ENCODE measurements at places on chromosomes 7 and 10.

DNA sequence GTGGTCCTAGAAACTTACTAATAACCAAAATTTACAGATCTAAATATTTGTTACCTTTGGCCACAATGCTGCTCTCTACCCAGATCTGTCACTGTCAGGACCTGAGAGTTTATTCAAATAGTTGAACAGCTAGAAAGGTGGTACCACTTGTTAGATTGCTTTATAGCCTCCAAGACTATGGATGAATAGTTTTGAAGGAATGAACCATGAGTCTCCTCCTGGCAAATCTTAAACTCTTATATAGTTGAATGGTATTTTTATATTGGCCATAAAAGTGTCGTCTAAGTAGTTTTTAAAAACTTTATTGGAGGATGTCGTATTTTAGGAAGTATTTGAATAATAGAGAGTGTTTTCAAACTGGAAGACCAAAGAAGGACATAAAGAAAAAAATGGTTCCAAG lies 178.7 kb downstream of the AHR start:
- no peak for DNase-seq

DNA sequence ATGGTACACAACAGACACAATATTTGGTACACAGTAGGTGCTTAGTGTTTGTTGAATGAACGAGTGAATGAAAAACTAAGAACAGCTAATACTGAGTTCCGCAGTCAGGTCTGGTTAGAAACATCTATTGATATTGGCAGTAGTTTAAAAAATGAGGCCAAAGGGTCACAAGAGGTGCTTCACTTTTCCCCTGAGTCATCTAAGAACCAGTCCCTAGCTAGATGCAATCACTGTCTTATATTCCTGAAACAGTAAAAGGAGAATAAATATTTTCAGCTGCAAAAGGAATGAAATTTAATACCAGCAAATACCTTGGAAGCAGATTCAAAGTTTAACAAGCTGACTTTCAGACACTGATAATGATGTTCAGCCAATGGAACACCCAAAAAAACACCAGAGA lies 54.5 kb downstream of the SCRN1 start:
- no peak for DNase-seq

- DNase-seq, result no peak
Observed at GRCh38 chr10:125637496-125637895, 45.5 kb downstream of the TEX36 start.

DNA sequence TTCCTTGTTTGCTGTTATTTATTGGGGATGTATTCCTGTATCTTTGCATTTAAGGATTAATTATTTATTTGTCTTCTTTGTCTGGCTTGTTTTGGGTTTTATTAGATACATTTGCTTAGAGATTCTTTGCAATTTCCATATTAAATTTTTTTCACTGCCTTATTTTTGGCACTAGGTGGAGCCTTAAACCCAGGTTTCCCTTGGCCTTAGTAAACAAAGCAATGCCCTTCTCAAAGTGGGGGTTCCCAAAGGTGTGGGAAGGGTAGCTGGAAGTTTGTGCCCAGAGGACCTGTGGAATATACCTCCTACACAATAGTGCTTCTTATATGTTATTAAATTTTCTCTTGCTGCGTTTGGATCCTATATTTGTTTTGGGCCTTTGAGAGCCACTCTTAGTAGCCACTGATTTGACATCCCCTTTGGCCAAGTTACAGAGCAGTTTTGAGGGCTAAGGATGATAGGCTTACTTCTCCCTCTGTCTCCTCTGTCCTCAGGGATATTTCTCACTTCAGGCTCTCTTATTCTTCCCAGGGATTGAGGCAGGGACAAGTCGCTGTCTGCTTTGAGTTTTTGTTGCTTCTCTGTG lies 162.3 kb downstream of the ITGB1 start:
- no peak for DNase-seq

- DNase-seq, result no peak
Observed at GRCh38 chr10:96402417-96403305, 43.9 kb upstream of the OPALIN start.

DNA sequence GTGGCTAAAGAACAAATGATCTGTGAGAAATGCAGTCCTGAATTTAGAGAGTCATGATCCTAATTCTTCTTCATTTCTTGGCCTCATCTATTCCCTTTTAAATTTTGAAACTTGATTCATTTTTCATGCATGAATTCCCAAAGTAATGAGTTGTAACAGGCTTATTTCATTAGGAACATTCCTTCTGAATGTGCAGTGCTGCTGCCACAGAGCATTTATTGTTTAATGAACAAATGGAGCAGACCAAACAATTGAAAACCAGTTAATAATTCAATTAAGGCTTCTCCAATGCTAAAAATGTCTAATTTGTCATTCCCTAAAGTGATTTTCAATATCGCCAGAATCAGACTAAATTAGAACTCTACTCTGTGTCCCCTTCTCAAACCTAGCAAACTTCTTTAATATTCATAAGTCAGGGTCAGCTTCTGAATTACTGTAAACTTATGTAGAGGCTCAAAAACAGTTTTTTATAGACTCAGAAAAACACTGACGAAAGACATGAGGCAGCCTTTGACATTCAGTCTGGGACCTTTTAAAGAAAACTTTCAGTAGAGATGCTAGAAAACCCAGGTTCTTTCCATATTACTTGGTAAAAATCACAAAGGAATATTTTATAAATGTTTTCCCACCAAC lies 14.5 kb downstream of the LSMEM1 start:
- DNase-seq, result no peak

GRCh38 chr10:6868036-6868725 lies 288.1 kb upstream of the PRKCQ start:
- no peak for DNase-seq

GRCh38 chr10:5036511-5036910 lies 32.9 kb upstream of the AKR1C2 start:
- no peak for DNase-seq

GRCh38 chr10:69232252-69232651 lies 12.1 kb downstream of the HKDC1 start:
- DNase-seq, result no peak

DNA sequence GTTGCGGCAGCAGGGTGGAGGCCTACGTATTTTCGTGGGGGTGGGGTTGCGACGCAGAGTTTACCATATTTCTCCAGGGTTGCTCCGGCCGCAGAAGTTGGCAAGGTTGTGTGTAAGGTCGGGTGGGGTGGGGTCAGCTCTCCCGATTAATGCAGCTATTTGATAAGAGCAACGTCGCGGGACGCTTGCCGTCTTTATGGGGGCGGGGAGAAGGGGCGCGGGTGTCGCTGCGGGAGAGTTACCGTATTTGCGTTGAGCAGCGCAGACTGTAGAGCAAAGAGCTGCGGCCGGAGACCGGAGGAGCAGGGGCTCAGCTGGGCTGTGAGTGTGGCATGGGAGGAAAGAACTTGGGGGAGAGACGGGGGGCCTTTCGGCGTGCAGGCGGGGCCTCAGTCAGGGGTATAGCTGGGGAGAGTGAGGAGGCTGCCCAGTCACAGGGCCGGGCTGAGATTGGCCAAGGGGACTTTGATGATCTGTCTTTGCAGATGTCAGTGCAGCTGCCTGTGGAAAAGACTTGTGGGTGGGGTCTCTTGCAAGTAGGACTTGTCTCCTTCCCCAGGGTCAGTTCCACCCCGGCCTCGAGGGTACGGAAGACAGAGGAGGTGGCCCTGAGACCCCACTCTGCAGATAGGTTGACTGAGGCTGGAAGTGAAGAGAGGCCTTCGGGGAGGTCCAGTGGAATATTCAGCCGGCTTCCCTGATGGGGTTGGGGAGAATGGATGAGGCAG lies 26.6 kb downstream of the ZNF775 start:
- DNase-seq, result peak; percentile 78

GRCh38 chr10:52759154-52759553 lies 13.4 kb downstream of the MBL2 start:
- no peak for DNase-seq

- no peak for DNase-seq
Observed at GRCh38 chr7:156155988-156156733, 343.9 kb upstream of the SHH start.

DNA sequence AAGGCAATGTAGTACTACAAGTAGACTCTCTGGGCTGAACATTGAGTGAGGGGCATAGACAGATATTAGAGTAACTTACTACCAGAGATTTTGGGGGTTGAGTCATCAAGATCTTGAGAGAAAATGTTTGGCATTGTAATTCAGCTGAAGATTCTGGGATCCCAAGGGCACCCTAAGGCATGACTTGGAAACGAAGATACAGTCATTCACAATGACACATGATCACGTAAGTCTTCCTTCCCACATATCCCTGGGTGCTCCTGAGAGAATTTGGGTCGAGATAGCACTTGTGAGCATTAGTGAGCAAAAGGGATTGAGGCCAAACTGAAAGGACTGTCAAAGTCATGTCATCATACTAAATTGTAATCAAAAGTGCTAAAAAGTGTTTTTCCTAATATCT lies 192.5 kb upstream of the PCLO start:
- DNase-seq, result no peak

- DNase-seq, result no peak
Observed at GRCh38 chr7:113217314-113217713, 99.0 kb upstream of the SMIM30 start.

GRCh38 chr7:1902231-1902855 lies 232.3 kb downstream of the ELFN1 start:
- no peak for DNase-seq

DNA sequence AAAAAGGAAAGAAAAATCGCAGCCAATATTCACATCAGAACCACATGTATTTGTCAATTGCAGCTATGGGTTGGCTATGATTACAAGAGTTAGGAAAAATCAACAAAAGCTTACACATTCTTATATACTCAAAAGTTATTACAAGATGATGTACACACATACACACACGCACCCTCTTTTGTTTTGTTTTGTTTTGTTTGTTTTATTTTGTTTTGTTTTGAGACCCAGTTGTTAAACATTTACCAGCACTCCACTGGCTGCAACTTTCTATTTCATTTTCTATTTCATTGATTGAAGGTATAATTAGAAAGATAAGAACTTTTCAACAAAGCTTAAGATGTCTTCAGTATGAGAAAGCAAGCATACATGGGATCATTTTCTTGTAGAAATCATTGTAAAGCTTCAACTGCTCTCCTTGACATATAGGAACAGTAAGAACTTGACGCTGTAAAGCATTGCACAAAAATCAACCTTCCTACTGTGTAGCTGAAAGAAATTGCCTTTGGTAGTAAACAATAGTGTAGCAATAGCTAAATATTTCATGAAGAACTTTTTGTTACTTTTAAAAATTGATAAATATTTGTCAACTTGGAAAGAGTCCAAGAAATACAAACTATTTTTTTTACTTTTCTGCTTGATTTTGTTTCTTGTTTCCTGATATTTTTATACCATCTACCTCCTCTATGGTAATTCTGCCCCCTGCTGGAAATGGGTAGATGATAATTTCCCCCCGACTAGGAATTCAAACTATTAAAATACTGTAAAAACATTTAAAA lies 205.9 kb downstream of the MBL2 start:
- DNase-seq, result no peak

GRCh38 chr10:77564731-77565589 lies 72.6 kb downstream of the KCNMA1 start:
- DNase-seq, result no peak

GRCh38 chr7:28192786-28193585 lies 12.4 kb upstream of the JAZF1 start:
- DNase-seq, result no peak

DNA sequence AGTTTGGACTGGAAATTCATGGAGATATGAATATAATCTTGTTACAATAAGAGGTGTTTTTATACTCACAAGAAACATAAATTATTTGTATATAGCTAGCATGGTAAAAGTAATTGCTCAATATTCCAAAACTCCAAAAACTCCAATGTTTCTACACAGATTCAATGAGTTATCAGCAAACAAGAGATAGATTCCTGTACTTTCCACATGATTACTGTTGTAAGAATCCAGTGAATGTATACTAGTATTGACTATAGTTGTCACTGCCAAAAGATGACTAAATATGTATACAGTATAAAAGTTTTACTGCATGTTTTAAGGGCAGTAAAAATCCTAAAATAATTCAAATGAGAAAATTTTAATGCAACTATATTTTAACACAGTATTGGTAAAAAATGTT lies 10.7 kb downstream of the ATOH7 start:
- no peak for DNase-seq

Measured in ascending aorta (tissue), 2 donors.